Cardiac fibroblast (primary cell): ENCODE measurements at places on chromosomes 5 and 9.

DNA sequence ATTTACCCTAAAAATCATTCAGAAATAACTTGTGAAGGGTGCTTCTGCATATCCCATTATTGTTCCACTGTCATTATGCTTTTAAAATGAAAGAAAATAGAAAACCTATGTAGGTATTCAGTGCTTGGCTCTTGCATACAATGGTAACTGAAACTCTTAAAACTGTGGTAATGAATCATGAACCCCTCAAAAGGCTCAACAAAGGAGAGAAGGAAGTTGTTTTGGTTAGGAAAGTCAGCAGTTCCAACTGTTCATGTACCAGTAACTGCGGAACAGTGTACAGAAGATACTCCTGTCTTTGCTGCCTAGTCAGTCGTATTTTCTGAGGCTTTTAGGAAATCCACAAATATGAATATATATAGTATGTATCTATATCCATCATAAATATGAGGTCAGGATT is 96.1 kb downstream of the OSMR start:
- DNase-seq: no peak

- DNase-seq: no peak
Observed at GRCh38 chr9:18626046-18626698, 152.2 kb downstream of the ADAMTSL1 start.

DNA sequence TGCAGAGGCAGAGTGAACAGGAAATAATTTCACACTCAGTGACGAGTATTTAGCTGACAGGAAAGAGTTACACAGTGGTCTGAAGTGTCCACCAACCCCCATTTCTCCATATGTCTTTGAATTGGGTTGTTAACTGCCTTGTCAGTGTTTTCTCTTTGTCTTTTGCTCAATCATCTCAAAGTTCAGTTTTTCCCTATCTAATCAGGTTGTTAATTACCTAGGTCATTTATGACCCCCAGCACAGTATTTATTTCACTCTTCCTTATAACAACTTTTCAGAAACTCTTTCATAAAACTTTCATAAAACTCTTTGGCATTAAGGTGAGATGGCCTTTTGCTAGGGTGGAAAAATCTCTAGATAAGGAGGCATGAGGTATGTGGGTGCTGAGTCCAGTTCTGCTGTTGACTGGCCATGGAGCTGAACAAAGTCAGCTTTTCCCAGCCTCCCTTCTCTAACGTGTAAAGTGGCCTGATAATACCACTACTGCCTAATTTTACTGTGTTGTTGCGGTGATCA is 5.2 kb upstream of the ALDOB start:
- no peak for DNase-seq

DNA sequence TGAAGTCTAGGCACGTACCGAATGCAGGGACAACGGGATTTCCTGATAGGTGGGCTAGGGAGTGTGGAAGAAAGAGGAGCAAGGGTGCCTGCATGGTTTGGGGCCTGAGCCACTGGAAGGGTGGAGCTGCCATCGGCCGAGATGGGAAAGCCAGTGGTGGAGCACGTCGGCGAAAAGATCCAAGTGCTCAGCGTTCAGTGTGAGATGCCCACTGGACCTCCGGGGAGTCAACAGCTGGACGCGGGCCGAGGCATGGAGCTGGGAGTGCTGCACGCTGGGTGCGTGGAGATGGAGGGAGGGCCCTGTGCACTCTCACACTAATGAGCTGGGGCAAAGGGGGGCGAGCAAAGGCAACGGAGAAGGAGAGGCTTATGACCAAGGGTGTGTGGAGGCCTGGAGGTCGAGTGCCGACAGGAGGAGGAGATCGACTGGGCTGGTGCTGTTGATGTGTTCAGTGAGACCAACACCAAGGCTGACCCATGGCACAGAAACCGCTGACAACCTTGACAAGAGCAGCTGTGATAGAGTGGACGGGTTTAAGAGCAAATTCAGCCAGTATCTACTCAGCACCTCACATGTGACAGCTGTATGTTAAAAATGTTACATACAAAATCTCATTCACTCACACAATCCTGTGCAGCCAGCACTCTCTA is 85.7 kb downstream of the STK10 start:
- no peak for DNase-seq
